ENCODE measurements at places on chromosomes 16 and 17.

GRCh38 chr17:49180303-49180702 lies 30.1 kb downstream of the GNGT2 start:
- DNase-seq: peak; percentile 46

GRCh38 chr17:2929881-2930533 lies 133.4 kb downstream of the OR1D5 start:
- DNase-seq: no peak

- DNase-seq: no peak
Measured at GRCh38 chr17:9702914-9703780, 57.8 kb downstream of the USP43 start.

GRCh38 chr17:81556863-81557262 lies 4.7 kb upstream of the FAAP100 start:
- DNase-seq: no peak

- no peak for DNase-seq
Measured at GRCh38 chr16:85753559-85753958, 2.7 kb upstream of the C16orf74 start.

GRCh38 chr17:82926081-82926480 lies 86.3 kb upstream of the ZNF750 start:
- no peak for DNase-seq

- no peak for DNase-seq
Measured at GRCh38 chr17:11874756-11875155, 122.5 kb downstream of the ZNF18 start.

DNA sequence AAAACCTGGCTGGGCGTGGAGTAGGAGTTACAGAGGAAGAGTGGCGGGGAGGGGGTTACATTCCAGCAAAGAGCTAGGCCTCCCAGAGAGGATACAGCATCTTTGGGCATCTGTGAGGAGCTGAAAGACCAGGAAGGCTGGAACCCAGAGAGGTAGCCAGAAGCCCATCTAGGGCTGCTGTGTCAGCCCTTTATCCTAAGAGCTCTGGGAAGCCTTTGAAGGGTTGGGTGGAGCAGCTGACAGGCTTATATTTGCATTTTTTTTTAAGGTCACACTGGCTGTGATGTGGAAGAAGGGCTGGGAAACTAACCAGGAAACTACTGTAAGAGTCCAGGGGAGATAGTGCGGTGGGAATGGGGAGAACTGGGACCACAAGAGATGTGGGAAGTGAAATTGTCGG lies 6.8 kb upstream of the CNOT1 start:
- DNase-seq: no peak

DNA sequence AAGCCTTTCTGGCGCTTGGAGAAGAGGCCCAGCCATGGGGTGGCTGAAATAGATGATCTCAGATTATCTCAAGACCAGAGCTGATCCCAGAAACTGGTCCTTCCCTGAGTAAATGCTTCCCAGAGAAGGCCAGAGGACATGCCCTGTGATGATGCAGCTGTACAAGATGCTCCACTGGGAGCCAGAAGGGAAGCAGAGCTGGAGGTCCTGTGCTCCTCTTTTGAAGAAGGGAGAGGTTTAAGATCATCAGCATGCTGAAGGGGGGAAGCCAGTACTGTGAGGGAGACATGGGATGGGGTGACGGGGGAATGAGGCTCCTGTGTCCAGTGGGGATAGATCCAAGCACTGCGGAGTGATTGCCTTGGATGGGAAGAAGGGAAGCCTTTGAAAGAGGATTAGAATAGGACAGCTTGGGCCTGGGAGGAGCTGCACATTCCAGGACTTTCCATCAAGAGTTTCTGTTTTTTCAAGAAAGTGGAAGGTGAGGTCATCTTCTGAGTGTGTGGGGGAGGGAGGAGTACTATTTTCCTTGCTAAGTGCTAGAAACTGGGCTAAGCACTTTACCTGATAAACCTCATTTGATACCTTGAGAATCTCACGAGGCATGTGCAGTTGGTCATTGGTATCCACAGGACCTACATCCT lies 16.4 kb upstream of the ALOX15B start:
- no peak for DNase-seq

DNA sequence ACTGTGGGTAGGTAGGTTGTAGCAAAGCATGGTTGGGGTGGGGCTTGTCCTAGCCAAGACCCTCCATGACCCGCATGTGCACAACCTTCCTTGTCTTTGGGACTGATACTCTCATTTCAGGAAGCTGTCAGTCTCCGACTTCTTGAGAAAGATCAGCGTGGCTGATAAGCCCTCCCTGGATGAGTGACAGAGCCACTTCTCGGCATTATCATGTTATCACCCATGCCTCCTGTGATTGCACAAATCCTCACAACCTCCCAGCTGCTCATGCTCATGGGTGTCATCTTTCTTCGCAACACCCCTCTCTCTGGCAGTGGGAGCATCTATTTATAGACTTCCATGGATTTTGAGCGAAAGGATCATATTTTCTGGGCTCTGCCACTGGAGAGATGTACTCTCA lies 314.2 kb downstream of the FOXL1 start:
- DNase-seq: no peak
